NCI-H1092 (cell line): ENCODE measurements at places on chromosomes 2 and 18.

GRCh38 chr18:48689548-48689947 lies 150.7 kb downstream of the CTIF start:
- no peak for DNase-seq

DNA sequence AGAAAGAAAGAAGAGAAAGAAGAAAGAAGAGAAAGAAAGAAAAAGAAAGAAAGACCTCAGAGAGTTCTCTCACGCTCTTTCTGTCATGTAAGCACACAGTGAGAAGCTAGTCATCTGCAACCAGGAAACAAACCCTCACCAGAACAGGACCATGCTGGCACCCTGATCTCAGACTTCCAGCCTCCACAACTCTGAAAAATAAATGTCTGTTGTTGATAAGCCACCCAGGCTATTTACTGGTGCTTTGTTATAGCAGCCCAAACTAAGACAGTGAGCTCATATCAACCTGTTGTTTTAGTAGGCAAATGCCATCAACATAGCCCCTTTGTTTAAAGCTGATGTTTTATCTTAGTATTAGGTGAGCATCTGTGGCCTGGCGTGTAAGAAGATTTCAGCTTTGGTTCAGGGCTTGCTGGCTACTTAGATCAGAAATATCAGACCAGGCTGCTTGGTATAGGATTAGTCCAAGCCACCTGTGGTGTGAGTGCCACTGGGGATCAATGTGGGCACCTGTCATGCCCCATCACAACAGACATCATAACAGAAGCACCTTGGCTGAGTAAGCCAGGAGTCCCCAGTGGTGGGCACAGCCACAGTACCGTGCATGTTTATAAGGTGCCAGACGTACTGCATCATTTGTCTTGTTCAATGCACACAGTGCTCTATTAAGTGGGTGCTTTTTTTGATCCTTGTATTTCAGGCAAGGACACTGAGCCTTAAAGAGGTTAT lies 94.4 kb downstream of the LBH start:
- no peak for DNase-seq

DNA sequence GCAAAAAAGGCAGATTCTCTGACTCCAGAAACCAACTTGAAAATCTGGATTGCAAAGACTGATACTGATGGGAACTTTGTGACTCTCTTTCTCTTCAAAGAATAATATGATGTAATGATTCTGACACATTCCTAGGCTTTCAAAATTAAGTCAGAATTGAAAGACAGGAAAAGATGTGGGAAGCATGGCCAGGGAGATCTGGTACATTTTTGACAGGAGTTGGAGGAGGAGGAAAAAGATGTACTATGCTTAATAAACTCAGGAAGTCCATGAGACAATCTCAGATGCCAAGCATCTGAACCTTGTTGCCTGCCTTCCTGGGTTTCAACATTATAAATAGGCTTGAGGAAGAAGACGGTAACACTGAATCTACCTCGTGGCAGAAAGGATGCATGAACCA lies 34.2 kb downstream of the KLF7 start:
- DNase-seq: no peak

DNA sequence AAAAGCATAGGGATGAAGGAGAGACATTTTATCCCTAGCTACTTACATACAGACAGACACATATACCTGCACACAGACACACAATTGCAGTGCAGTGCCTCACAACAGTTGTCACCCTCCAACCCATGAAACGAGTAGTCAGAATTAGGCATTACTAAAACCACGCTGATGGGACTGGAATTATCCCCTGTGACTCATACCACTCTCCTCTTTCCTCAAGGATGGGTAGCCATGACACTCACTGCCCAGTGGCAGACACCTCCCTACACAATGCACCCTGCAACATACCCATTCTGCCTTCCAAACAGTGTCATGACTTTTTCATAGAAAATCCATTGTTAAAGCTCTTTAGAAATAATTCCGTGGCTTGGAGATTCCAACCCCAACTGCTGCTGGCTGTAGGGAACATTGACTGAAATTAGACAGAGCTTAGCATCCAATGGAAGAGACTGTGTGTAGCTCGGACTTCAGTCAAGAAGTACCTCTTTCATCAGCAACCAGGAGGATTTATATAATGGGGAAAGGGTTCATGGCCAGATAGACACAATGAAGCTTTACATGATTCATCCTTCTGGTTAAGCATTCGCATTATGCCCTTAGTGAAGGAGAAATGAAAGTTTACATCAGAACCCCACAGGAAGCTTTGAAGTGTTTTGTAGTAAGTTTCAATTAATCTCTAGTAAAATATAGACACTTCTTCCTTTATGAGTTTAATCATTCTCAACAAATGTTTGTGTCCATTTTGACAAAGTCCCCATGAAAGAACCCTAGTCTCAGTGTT lies 155.2 kb downstream of the FBXO15 start:
- no peak for DNase-seq

DNA sequence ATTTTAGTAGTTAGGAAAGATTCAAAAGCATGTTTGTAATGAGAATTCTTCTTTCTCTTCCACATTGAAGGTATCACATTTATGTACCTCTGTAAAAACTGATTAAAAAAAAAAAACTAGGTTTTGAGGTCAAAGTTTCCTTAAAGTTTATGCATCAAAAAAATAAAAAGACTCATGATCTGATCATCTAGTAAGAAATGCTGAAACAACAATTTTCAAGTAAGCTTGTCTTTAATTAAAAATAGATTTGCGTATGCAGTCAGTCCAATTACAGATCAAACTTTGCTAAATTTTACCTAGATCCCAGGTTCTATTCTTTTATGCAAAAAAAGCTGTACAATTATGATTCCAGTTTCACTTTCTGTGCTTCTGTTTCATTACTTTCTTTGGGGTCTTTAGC lies 409.0 kb downstream of the XIRP2 start:
- no peak for DNase-seq

- no peak for DNase-seq
These were observed 41.9 kb upstream of the TGIF1 start for GRCh38 chr18:3408107-3408506.

DNA sequence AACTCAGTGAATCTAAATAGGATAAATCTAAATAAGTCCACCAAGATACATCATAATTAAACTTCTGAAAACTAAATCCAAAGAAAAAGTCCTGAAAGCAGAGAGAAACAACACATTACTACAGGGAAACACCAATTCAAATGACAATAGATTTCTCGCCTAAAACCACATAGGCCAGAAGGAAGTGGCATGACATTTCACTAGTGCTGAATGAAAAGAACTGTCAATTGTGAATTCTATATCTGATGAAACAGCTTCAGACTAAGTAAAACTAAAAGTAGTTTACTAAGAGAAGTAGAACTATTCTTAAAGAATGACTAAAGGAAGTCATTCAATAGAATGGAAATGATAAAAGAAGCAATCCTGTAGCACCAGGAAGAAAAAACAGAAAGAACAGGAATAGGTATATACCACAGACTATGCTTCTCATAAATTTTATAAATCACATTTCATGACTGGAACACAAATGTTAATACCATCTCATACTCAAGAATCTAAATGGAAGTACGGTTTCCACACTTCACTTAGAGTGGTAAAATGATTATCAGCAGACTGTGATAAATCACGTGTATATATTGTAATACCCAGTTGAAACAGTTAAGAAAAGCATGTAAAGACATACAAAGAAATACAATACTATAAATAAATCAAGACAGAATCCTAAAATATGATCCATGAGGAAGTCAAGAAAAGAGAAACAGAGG lies 46.4 kb downstream of the ASXL2 start:
- DNase-seq: no peak

- no peak for DNase-seq
These were observed 2.7 kb upstream of the TGIF1 start for GRCh38 chr18:3447068-3447894.

DNA sequence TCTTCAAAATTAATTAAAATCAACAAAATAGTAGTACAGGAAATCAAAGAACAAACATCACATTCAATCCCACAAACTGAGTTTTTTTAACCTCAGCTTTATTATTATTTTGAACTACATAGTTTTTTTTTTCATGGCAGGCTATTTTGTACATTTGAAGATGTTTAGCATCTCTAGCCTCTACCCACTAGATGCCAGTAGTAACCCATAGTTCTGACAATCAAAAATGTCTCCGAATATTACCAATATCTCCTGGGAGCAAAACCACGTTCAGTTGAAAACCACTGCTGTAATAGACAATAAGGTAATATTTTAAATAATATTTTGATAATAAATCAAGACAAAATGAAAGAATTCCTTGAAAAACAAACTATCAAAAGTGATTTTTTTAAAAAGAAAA lies 702.6 kb upstream of the LRRTM1 start:
- DNase-seq: no peak

GRCh38 chr18:62107881-62108280 lies 79.0 kb downstream of the PIGN start:
- no peak for DNase-seq

DNA sequence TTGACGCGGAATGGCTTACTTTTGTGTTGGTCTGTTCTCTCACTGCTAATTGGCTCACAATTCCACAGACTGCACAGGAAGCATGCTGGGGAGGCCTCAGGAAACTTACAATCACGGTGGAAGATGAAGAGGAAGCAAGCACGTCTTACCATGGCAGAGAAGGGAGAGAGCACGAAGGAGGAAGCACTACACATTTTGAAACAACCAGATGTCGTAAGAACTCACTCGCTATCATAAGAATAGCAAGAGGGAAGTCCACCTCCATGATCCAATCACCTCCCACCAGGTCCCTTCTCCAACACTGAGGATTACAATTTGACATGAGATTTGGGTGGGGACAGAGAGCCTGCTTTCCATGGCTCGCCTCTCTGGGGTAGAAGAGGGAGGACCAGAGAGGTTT lies 106.2 kb downstream of the KCNF1 start:
- DNase-seq: no peak
